Pulmonary artery endothelial cell (primary cell): ENCODE measurements at places on chromosomes 12 and 14. TPM values are rescaled to one million over a fixed set of nuclear protein-coding genes. Genes with fewer than 3 reads are reported as not detected.

Gene DBX2
- total RNA-seq = not detected in 2 replicates

Gene ASIC1
- 0.14 and 0.59 TPM in 2 replicates for total RNA-seq

Gene UNC119B
- total RNA-seq = 26.1 and 29.1 TPM in 2 replicates

Gene TGM1
- 0.40 and 0.74 TPM in 2 replicates for total RNA-seq

Gene PTPN11
- total RNA-seq = 84.0 and 112 TPM in 2 replicates

Gene OTX2
- total RNA-seq = not detected in 2 replicates

Gene PPP1R1A
- total RNA-seq = not detected in 2 replicates

Gene IL31
- not detected in 2 replicates for total RNA-seq

Gene KIF26A
- 5.0 and 13.4 TPM in 2 replicates for total RNA-seq

Gene SERPINA12
- not detected in 2 replicates for total RNA-seq

Gene AVPR1A
- total RNA-seq = not detected in 2 replicates

Gene PRB2
- total RNA-seq = not detected in 2 replicates

Gene C12orf54
- not detected in 2 replicates for total RNA-seq

Gene PAPLN
- 1.2 and 15.9 TPM in 2 replicates for total RNA-seq

Gene LRFN5
- total RNA-seq = 0.14 TPM in 1 of 2 replicates, not detected in the other

Gene RIPK3
- 3.7 and 3.9 TPM in 2 replicates for total RNA-seq

Gene NFATC4
- total RNA-seq = 16.1 and 19.1 TPM in 2 replicates

Gene SRGAP1
- 1.8 and 2.2 TPM in 2 replicates for total RNA-seq

Gene GATC
- total RNA-seq = 24.7 and 28.5 TPM in 2 replicates

Gene SERPINA3
- 0.63 and 1.5 TPM in 2 replicates for total RNA-seq

Gene IL26
- not detected in 2 replicates for total RNA-seq

Gene OR4K14
- total RNA-seq = not detected in 2 replicates

Gene APPL2
- 9.6 and 14.6 TPM in 2 replicates for total RNA-seq

Gene RTL1
- total RNA-seq = not detected in 2 replicates

Gene USP44
- total RNA-seq = 0.53 and 1.1 TPM in 2 replicates
